ENCODE measurements at places on chromosomes 3 and 15. TPM values are rescaled to one million over a fixed set of nuclear protein-coding genes. Genes with fewer than 3 reads are reported as not detected.

The RTP3 gene
- not detected for polyA plus RNA-seq

- no peaks in the 10 kb centered on the region for H3K36me3 ChIP-seq
- no peaks in the 10 kb centered on the region for H3K27me3 ChIP-seq
- no peak overlapping the region for H3K4me3 ChIP-seq
- no peak for DNase-seq
- H3K27ac ChIP-seq, result no peak overlapping the region
- H3K4me1 ChIP-seq, result no peaks in the 10 kb centered on the region
Observed at GRCh38 chr15:66401130-66402021, 14.7 kb downstream of the MAP2K1 start.

- H3K4me1 ChIP-seq, result no peaks in the 10 kb centered on the region
- H3K27me3 ChIP-seq, result no peaks in the 10 kb centered on the region
- H3K36me3 ChIP-seq, result no peaks in the 10 kb centered on the region
- H3K27ac ChIP-seq, result no peak overlapping the region
- H3K4me3 ChIP-seq, result no peak overlapping the region
Observed at GRCh38 chr15:69031013-69032001, 16.8 kb downstream of the NOX5 start.

DNA sequence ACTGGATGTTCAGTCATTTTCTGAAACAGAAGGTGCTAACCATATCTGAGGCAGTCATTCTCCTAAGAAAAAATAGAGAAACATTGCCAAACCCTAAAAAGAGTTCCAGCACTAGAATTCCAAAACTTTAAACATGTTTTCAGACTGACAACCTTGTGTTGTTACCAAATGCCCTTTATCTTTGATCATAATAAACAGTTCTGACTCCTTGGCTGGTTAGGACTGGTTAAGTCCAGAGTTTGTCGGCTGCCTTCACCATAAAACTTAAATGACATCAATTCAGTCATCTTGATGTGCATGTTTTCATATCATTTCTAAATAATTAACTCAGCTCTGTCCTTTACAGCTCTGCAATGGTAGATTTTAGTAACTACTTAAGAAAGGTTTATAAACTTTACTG is 68.0 kb downstream of the COL8A1 start:
- H3K27me3 ChIP-seq, result no peaks in the 10 kb centered on the region
- no peak for DNase-seq
- no peaks in the 10 kb centered on the region for H3K36me3 ChIP-seq
- H3K27ac ChIP-seq, result no peak overlapping the region
- no peaks in the 10 kb centered on the region for H3K4me1 ChIP-seq

Data from pancreas (tissue), 10 donors.